ENCODE measurements at places on chromosomes 5 and 9. TPM values are rescaled to one million over a fixed set of nuclear protein-coding genes. Genes with fewer than 3 reads are reported as not detected.

The SMIM33 gene
- total RNA-seq: not detected

The GABRP gene
- not detected for total RNA-seq

The CARD9 gene
- 1.3 TPM for total RNA-seq

The DNAH5 gene
- 2.6 TPM for total RNA-seq

The CD74 gene
- 7.8 TPM for total RNA-seq

The SLC22A4 gene
- total RNA-seq: 3.0 TPM

The SLC23A1 gene
- not detected for total RNA-seq

The IL17B gene
- not detected for total RNA-seq

The CDHR2 gene
- under 0.01 TPM for total RNA-seq

The SLC34A3 gene
- total RNA-seq: under 0.01 TPM

The DMRT3 gene
- total RNA-seq: not detected

The GFI1B gene
- not detected for total RNA-seq

The SCGB3A2 gene
- total RNA-seq: not detected

The FAM151B gene
- 5.0 TPM for total RNA-seq

The PCDHGC5 gene
- 8.1 TPM for total RNA-seq

The UBAP2 gene
- total RNA-seq: 19.6 TPM

The ARID3C gene
- total RNA-seq: not detected

The PCDHB16 gene
- 0.15 TPM for total RNA-seq

The TMEM252 gene
- total RNA-seq: not detected

The PCDHGB4 gene
- total RNA-seq: 21.5 TPM

The GABBR2 gene
- total RNA-seq: 1.3 TPM

The ADAMTS13 gene
- 6.0 TPM for total RNA-seq

The ATP10B gene
- not detected for total RNA-seq

The TMEM174 gene
- total RNA-seq: not detected

The PRRT1B gene
- total RNA-seq: not detected

The SIT1 gene
- total RNA-seq: not detected

Measured in smooth muscle cell of trachea (primary cell).